ENCODE measurements at places on chromosomes 4 and X.

DNA sequence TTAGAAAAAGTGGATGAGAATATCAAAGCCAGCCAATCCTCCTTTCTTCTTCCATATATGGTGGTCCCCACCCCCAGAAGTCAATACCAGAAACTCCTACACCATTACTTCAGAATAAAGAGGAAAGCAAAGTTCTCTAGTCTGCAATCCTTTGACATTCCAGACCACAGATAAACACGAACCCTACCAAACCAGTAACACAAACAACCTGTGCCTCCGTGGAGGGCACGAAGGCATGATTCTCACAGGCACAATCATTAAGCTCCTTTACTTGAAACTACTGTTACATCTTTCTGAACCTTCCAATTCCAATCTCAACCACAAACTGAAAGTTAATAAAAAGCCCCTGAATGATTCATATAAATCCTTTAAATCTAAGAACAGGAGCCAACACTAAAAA, 16.3 kb downstream of the MAML3 start:
- no peak for DNase-seq

DNA sequence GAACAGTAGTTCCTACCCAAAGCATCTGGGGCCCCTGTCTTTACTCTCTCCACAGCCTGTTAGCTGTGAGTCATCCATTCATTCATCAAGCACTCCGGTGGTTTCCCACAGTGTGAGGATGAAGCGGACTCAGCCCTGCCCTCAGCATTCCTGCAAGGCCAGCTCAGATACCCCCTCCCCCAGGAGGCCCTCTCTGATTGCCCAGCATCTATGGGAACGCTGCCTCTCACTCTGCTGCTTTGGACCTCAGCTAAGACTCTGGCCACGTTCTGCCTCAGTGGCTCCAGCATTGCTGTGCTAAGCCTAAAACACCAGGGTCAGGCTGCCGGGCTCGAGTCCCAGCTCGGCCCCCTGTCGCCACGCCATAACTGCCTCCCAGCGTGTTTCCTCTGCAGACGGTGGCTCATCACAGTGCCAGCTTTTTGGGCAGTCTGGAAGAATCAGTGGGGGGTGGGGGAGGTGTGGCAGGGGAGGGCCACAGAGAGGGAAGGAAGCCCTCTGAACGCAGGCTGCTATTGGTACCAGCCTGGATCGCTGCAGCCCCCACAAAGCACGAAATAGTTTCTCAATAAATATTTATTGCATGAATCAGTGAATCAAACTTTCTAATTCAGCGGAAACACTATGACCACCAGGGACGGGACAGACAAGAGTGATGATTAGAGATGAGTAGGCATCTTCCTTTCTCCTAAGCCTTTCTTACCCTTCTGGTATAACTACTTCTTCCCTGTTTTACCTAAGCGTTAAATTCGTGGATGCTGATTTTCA, 74.4 kb downstream of the SORCS2 start:
- DNase-seq = no peak

GRCh38 chr4:91113130-91113706, 986.0 kb downstream of the CCSER1 start:
- DNase-seq = no peak

- no peak for DNase-seq
Observed at GRCh38 chr4:661231-661630, 12.8 kb downstream of the ATP5ME start.

DNA sequence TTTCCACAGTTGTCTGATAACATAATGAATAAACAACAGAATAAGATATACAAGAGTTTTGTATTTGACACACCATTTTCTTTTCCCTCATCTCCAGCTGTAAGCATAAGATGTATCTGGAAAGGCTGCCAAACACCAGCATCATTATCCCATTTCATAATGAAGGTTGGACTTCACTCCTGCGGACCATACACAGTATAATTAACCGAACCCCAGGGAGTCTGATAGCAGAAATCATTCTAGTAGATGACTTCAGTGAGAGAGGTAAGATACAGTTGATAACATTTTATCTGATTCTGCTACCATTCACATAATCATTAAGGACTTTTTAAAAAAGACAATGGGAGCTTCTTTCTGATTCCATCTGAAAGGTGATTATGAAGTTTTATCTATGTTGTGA, 535.2 kb downstream of the GALNTL6 start:
- no peak for DNase-seq
